ENCODE measurements at places on chromosomes 1 and 21.

DNA sequence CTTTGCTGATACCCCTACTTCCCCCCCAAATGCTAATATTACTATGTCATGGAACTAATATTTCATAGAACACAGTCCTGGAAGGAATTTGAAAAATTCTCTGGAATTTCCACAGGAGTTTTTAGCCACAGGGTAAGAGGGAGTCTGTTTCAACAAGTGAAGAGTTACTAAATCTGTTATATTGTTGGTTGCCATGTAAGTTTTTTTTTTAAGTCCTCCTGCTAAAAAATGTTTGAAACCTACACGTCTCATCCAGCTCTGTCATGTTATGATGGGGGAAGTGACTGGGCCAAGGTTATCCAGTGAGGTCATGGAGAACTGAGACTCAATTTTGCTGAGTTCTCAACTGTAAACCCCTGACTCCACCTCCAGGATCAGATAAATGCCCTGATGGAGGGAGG is 60.8 kb upstream of the USP24 start:
- DNase-seq = no peak

GRCh38 chr1:169091480-169091941 is 15.0 kb upstream of the ATP1B1 start:
- no peak for DNase-seq

DNA sequence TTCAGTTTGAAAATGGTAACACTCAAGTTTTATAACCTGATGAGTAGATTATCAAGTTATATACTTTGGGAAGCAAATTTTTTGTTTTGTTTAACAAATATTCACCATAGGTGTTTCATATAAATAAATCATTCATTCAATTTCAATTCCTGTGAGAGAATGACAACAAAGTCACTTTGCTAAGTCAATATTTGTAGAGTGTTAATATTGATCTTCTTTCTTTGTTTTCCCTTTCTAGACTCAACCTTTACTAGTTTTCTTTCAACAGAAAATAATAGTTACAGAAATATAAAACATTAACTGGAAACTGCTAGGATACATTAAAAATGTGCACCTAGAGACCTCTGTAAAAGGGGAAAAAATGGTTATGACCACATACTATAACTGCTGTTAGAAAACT is 11.1 kb downstream of the EFCAB7 start:
- no peak for DNase-seq

GRCh38 chr1:16677552-16678431 is 11.0 kb upstream of the RNU1-3 start:
- peak; percentile 31 for DNase-seq

DNA sequence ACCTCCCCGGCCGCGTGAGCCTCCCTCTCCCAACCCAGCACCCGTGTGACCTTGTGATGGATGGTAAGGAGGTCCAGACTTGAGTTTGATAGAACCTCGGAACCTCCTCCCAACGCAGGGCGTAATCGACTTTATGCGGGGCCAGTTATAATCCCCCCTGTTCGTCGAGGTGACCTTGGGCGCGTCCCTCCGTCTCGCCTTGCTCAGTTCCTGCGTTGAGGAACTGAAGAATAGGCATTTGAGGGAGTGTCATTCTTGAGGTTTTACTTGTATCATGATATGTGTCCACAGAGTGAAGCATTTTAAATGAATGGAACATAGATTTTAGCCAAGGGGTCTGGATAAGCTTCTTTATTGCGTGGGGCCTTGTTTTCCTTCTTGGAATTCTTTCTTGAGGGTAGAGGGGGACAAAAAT is 433 bp downstream of the TIMM17A start:
- DNase-seq = no peak

DNA sequence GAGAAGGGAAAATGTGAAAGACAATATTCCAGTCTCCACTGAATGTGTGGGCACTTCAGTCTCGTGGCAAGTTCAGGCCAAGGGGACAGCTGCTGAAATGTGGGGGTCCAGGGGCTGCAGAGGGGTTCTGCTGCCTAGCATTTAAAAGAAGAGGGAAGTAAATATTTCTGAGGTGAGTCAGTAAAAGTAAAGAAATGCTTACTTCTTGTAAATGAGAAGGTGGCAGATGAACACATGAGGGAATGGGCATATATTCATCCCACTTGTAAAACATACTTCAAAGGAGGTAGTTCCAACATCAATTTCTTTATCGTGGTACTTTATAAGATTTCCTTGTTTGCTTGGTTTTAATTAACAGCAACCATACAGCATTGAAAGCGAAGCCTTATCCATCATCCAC is 63.1 kb upstream of the HIVEP3 start:
- DNase-seq = no peak

DNA sequence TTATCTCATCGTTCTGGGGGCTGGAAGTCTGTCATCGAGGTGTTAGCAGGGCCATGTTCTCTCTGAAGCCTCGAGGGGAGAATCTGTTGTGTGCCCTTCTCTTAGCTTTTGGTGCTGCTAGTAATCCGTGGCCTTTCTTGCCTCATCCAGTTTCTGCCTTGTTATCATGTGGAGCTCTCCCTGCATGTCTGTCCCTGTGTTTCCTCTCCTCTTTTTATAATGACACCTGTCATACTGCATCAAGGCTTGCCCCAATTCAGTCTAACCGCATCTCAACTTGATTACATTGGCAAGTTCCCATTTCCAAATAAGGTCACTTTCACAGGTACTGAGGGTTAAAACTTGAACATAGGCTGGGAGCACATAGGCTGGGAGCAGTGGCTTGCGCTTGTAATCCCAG is 82.6 kb upstream of the CNIH3 start:
- DNase-seq = no peak

- DNase-seq = no peak
Measured at GRCh38 chr1:23422241-23422877, 2.2 kb downstream of the TCEA3 start.

DNA sequence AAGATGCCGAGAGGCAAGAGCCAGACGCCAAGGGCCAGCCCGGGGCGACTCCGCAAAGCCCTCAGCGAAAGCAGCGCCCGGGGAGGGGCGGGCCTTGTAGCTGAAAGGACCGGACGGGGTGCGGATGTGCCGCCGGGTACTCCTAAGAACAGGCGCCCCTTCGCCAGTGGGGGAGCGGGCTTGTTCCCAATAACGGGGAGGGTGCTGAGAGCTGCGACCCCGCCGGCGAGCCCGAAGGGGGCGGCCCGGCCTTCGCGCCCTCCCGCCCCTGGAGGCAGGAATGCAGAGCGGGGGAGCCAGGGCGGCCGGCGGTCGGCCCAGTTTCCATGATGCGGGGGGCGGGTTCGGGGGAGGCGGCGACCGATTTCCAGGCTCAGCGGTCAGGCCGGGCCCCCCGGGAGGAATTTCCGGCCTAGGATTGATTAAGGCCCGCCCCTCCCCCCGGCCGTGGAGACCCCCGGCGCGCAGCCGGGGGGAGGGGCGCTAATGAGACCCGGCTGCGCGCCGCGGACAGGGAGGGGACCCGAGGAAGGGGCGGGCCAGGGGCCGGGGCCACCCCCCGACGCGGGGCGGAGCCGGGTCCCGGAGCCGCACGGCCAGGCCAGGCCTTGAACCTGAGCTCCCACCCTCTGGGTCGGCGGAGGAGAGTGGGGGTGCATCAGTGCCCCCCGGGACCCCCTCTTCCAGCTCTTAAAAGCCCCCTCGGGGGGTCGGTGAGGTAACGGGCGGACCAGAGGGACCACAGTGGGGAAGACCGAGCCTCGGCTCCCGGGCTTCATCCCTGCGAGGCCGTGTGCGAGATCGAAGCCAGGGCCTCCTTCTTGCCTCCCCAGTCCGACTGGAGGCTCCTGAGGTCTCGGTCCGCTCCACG is 898 bp upstream of the TMEM200B start:
- DNase-seq = no peak

- no peak for DNase-seq
Measured at GRCh38 chr1:169697755-169698154, 13.7 kb downstream of the SELL start.

DNA sequence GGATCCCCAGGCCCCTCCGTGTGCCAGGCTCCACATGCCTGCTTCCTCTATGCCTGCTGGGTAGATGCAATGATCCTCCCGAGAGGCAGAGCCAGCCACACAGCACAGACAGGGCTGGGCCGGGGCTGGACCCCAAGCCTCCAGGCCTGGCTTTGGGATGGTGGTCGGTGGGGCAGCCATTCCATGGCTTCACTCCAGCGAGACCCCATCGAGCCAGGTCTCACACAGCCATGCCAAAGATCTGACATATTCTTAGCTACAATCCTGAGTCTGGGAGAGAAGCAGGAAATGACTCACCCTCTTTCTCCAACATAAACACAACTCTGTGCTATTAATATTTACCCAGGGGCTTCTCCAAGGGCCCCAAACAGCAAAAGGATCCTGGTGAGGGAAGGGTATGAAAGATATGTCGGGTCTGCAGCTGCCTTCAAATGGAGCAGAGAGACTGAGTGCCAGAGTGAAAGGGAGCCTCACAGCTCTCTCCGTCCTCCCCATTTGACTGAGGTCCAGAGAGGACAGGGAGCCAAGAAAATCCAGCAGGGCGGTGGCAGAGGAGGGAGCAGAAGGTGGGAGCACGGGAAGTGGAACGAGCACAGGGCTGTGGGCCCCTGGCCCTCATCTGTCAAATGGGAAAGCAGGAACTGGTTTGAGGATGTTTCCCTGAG is 639.5 kb downstream of the MATN1 start:
- no peak for DNase-seq

DNA sequence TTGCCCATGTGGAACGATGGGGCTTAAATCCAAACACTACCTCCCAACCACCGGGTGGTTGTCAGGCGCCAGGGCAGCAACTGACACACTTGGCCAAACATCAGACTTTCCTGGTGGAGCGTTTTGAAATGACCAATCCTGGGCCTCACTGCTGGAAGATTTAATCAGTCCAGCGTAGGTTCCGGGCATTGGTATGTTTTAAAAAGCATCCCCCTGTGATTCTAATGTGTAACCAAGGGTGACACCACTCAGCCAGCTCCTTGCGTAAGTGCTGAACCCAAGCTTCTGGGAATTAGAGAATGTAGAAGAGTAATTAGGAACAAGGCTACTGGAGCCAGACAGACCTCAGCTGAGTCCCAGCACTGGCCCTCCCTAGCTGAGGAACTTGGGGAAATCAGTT is 44.8 kb upstream of the KAZN start:
- DNase-seq = no peak

- DNase-seq = no peak
Measured at GRCh38 chr1:58844176-58844575, 60.3 kb upstream of the JUN start.

- DNase-seq = no peak
Measured at GRCh38 chr1:18546026-18546425, 65.3 kb downstream of the KLHDC7A start.

- DNase-seq = no peak
Measured at GRCh38 chr1:159122005-159122621, 45.5 kb upstream of the AIM2 start.

- no peak for DNase-seq
Measured at GRCh38 chr1:81950591-81951244, 150.0 kb downstream of the ADGRL2 start.

DNA sequence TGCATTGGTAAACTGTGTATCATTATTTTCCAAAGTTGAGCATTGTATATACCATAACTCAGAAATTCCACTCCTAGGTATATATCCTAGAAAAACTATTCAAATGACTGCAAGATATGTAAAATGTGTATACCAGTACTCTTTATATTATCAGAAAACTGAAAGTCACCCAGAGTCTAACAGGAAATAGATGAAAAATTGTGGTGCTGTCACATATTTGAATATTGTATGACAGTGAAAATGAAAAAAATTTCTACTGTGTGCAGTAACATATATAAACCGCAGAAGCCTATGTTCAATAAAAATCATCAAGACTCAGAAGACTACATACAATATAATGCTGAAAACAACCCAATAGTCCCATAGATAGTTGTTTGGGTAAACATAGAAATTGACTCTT is 74.4 kb upstream of the LYPLAL1 start:
- no peak for DNase-seq

DNA sequence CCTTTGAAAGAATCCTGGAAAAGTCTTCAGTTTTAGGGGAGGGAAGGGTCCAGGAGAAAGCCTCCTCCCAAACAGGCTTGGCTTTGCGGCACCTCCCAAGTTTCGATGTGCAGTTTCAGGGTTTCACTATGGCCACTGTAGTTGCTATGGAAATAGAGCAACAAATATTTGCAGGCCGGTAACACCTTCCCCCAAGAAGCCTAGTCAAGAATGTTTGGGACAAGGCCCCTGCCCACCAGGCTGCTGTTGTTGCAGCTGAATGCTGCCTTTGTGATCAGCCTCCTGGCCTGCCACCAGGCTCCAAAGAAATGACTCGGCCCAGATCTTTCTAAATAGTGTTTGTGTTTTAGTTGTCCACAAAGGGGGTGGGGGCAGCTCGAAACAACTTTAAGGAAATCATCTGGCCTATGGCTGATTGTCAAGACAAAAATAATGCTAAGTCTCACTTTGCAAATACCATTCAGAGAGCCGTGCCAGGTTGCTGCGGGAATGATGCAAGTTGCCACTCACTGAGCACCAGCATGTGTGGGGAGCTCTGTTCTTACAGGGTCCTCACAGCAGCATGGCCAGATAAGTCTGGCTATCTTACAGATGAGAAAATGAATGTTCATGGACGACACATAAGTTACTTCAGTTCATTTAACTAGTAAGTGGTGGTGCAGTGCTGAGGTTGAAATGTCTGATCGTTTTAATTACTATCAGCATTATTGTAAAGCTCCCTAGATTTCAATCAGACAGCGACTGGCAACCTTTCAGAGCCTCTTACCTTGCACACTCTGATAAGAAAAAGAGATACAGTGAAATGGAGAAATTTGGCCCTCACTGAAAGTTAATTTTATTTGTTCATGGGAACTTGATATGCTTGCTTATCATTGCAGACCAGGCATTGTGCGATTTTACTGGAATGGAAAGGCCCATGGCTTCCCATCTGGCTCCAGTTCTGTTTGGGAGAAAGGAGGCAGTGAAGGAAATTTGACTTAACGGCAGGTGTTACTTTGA is 91.2 kb upstream of the JUN start:
- peak; percentile 88 for DNase-seq

DNA sequence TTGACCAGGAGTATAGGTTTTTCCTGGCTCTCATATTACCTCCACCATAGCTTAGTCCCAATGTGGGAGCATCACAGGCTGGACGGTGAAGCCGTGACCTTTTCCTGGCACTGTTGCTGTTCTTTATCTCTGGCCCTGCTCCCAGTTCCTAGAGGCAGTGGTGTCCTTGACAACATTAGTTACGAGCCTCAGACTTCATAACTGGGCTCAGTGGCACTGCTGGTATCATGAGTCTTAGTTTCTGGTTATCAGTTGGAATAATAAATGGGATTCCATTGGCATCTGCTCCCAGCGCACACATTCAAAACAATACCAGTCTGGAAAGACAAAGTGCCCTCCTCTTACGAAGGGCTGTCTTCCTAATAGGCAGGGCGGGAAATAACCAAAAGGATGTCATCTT is 8.0 kb downstream of the RNPEP start:
- no peak for DNase-seq
